ENCODE measurements at places on chromosomes 7 and 10. TPM values are rescaled to one million over a fixed set of nuclear protein-coding genes. Genes with fewer than 3 reads are reported as not detected.

DNA sequence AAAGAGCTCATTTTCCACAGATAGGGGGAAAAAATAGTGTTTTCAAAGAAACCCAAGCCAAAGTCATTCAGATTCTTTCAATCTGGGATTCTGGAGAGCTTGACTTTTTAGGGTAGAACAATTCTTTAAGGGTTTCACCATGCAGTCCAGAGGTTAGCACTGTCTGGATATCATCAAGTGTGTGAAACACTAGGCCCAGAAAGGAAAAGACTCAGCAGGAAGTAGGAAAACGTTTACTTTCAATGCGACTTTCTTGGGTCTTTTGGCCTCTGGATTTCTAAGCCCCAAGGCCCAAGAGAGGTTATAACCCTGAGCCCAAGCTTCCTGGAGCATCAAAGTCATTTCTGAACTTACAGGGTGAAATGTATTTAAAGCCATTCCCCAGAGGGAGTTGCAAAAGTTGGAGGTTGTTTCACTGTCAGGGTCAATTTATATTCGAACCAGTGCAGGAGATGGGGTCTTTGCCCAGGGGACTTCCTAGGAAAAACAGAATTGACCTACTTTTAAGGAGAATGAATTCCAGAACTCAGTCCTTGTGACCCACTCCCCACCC, 158.0 kb downstream of the C7orf25 start:
- DNase-seq = no peak

The SPDYE2 gene
- not detected for total RNA-seq

DNA sequence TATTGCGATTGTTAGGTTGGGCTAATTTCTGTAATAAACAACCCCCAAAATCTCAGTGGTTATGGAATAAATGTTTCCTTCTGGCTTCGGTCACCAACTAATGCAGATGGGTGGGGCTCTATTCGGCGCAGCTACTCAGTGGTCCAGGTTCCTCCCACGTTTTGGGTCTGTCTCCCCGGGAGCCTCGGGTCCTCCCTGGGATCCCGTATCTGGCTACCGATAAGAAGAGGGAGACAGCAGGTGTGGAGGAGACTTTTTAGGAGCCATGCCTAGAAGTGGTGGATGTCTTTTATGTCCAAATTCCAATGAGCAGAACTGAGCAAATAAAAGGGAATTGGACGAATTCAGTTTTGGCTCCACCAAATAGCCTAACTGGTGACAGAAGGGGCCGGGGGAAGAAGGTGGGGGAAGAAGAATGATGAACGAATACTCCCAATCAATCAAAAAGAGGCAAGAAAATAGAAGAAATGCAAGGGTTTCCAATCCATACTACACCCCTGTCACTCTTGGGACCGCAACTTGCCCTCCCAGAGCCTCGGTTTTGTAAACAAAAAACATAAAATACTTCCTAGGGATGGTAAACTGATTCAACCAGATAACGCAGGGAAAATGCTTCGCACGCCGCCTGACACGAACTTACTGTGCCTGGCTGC, 498 bp upstream of the C10orf53 start:
- no peak for DNase-seq

GRCh38 chr10:33306701-33307519, 27.6 kb downstream of the NRP1 start:
- no peak for DNase-seq

The LRRC17 gene
- total RNA-seq = 8.2 TPM

GRCh38 chr10:13961097-13961496, 369.6 kb downstream of the FRMD4A start:
- DNase-seq = no peak

GRCh38 chr7:47497367-47498096, 84.4 kb downstream of the TNS3 start:
- DNase-seq = no peak

- no peak for DNase-seq
These were observed 187.3 kb upstream of the PRSS58 start for GRCh38 chr7:142445019-142445686.

DNA sequence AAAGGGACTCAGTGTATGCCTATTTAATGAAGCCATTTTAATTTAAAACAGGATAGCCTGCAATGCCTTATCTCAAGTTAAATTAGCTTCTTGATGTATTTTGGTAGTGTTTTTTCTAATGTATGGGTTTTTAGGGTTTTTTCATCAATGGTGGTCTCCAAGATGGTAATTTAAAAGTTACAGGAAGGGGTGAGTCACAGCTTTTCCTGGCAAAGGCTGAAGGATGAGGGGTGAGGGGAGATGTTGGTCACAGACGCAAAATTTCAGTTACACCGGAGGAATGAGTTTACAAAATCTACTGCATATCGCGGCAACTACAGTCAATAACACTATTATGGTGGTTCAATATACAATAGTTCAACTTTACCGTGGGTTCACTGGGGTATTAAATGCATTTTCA, 31.6 kb downstream of the CCDC3 start:
- no peak for DNase-seq

GRCh38 chr7:2971914-2972834, 71.5 kb downstream of the CARD11 start:
- no peak for DNase-seq

GRCh38 chr7:132805766-132806165, 229.5 kb upstream of the PLXNA4 start:
- DNase-seq = no peak

- no peak for DNase-seq
These were observed 55.7 kb upstream of the JCAD start for GRCh38 chr10:30114881-30115625.

GRCh38 chr10:17787087-17787961, 21.8 kb upstream of the MRC1 start:
- no peak for DNase-seq

The CYP2C18 gene
- not detected for total RNA-seq

DNA sequence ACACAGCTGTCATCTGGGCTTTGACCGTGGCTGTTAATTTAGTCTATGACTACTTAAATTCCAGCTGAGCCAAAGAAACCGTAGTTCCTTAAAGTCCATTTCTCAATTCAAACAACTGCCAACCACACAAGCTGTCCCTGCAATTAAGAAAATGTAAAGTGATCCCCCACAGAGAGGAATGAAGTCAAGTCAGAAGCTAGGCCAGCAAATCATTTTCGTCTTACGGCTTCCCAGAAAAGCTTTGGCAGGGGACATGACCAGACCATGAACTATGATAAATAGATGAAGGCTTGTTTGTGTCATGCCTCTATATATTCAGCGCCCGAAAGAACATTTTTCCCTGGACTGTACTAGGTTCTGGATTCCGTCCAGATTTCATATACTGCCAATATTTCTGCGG, 54.6 kb downstream of the HACD1 start:
- no peak for DNase-seq

GRCh38 chr7:120480930-120481329, 208.0 kb downstream of the KCND2 start:
- DNase-seq = no peak

DNA sequence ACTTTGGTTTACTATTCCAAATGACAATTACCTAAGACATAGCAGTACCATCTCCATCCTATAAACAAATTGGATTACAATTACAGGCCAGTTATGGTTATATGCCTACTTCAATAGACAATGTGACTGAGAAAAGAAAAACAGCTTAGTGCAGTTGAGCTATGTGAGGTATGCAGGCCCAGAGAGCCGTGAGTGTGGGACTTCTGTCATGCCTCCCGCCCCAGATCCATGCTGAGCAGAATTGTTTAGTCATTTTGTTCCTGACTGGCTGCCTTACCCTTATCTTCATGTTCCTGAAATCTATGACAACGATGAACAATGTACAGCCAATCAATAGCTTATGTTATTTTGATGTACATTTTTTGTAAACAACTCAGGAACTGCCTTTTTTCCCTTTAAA, 21.7 kb downstream of the LARP4B start:
- no peak for DNase-seq

DNA sequence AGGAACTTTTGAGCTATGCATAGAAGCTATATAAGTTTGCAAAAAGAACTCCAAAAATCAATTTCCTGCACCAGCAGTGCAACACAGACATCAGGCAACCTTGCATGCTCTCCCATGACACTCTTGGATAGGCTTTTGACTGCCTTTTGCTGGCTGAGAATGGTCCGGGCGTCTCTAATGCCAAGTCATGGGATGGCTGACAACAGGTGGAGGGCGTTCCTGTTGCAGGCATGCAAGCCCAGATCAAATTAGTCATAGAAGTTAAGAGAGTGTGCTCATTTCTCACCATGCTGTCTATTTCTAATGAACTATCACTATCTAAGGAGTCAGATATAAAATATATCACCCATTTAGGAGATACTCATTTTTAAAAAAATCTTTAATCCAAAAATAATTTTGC, 8.4 kb downstream of the PLCE1 start:
- DNase-seq = no peak

GRCh38 chr7:49775065-49775948, 1.9 kb downstream of the VWC2 start:
- DNase-seq = no peak

The HOGA1 gene
- 11.0 TPM for total RNA-seq

DNA sequence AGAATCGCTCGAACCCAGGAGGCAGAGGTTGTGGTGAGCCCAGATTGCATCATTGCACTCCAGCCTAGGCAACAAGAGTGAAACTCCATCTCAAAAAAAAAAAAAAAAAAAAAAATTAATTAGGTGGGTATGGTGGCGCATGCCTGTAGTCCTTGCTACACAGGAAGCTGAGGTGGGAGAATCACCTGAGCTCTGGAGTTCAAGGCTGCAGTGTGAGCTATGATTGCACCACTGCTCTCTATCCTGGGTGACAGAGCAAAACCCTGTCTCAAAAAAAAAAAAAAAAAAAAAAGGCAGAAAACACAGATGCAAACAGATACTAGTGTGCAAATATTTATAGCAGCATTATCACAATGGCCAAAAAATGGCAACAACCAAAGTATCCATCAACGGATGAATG, 134.4 kb downstream of the RGS10 start:
- no peak for DNase-seq

The SPDYE8 gene
- total RNA-seq = not detected
